ENCODE measurements at places on chromosomes 1 and 21.
A peak's percentile ranks its signal among the peaks of the same experiment; 100 is the strongest.

DNA sequence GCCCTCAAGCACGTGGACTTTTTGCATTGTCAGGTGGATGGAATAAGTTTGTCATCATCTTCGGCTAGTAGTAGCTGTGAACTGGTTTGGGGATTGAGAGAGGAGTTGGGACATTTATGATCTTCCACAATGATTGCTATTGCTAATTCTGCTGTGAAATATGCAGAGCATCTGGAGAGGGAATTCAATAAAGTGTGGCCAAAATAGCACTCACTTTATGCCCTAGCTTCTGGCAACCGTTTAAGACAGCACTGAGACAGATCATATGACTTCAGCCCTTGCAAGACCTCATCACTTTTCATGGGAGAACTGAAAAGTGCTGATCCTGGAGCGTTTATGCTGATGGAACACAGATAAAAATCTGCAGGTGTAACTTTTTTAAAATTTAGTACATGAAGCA is 360.8 kb downstream of the GPATCH2 start:
- no peak for DNase-seq

DNA sequence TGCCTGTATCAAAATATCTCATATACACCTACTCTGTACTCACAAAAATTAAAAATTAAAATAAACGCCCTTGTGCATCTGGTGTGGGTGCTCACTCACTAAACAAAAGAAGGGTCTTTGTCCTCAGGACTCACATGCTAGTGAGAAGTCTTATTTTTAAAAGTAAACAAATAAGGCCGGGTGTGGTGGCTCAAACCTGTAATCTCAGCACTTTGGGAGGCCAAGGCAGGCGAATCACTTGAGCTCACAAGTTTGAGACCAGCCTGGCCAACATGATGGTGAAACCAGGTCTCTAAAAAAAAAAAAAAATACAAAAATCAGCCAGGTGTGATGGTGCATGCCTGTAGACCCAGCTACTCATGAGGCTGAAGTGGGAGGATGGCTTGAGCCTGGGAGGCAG is 51.5 kb downstream of the BCAR3 start:
- no peak for DNase-seq

DNA sequence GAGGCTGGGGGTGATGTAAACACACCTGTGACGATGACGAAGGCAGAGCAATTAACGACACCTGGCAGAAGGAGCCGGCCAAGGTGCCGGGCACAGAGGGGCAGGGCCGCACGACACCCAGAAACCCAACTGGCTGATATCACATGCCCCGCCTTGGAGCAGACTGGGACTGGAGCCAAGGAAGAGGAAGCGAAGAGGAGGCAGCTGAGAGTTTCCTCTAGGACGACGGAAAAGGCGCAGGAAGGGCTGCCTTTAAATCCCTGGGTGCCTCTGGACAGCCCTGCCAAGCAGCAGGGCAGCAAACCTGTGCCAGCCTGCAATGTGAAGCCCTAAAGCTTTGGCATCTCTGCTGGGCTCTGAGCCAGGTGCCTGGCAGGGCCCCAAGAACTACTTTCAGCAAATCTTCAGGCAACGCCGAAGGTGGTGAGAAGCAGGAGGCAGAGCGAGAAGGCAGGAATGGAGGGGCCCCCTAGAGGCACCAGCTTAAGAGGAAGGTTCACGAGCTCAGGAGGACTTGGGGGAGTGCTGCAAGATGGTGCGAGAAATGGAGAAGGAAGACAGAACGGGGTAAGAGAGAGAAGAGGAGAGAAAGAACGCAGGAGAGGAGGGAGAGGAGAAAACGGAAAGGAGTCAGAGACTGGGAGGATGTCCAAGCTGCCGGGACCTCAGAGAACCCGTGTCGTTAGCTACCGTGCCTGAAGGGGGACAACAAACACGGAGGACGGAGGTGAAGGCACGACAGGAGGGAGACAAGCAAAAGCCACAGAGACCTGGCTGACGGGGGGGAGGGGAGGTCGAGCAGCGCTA is 25.3 kb upstream of the PEF1 start:
- DNase-seq = peak; percentile 57

DNA sequence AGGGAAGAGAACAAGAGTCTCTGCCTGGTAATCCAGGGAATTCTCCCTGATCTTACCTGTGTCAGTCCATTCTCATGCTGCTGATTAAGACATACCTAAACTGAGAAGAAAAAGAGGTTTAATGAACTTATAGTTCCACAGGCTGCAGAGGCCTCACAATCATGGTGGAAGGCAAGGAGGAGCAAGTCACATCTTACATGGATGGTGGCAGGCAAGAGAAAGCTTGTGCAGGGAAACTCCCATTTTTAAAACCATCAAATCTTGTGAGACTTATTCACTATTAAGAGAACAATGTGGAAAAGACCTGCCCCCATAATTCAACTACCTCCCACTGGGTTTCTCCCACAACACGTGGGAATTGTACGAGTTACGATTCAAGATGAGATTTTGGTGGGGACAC is 34.2 kb upstream of the LRRC8B start:
- no peak for DNase-seq

- DNase-seq = no peak
Observed at GRCh38 chr1:192700834-192701271, 64.9 kb downstream of the RGS13 start.

- no peak for DNase-seq
Observed at GRCh38 chr1:243332440-243332839, 76.6 kb downstream of the SDCCAG8 start.

DNA sequence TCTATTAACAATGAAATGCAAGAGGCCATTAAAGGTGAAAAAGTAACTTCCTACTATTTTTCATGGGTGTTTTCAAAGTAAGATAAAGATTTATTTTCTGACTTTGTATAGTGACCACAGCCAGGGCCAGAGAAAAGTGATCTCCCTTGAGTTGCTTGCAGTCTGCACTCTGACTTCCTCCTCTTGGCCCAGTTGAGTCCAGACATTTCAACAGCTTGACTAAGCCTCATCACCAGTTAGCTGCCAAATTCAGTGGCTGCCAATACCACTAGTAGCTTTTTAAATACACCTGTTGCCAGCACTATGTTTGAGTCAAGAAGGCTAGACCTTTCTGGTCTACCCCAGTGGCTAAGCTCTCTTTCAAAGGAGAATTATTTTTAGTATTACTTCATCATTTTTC is 3.7 kb upstream of the NEK7 start:
- DNase-seq = no peak

GRCh38 chr1:196148367-196148970 is 459.8 kb downstream of the KCNT2 start:
- DNase-seq = no peak

DNA sequence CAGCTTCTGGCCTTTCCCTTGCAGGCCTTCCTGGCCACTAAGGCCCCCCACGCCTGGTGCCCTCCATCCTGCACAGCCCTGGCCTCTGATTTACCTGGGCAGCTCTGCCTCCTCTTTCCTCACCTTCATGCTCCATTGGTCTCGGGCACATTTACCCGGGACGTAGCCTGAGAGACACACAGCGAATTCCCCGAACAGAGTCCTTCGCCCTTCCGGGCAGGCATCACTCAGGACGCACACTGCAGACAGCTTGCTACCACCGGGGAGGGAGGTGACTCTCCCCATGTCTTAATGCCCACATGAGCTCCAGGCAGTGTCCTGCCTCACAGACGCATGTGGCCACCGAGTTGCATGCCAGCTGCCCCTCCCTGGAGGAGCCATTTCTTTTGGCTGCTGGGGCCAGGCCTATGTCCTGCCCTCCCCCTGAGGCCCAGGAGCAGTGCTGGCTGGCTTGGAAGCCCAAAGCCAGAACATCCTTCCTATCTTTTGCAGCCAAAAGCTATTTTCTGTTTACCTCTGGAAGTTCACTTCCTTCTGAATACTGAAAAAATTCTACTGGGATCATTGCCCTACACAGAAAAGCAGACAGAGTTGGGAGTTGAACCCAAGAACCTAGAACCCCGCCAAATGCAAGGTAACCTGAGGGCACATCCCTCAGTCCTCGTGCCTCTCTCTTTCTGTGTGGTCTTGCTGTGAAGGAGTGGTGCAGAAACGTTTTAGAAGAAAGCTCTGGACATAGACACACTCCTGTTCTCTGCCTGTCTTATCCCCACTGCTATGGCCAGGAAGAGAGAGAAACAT is 209.5 kb downstream of the TOMM20 start:
- no peak for DNase-seq

- DNase-seq = no peak
Observed at GRCh38 chr1:37574834-37575480, 18.2 kb downstream of the DNALI1 start.

DNA sequence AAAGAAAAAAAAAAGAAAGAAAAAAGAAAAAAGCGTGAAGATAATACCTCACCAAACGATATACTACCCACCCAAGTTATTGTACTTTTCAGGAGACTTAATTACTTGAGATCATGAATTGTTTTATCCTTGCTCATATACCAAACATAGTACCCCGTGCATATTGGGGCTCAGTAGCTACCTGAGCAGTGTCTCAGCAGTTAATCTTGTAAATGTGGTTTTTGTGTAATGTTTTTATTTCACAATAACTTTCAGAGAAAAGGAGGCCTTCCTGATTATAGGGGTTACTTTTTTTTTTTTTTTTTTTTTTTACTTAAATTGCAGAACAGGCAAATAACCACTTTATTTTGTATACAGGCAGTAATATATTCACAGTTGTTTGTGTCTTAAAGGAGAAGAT is 80.3 kb downstream of the OSBPL9 start:
- no peak for DNase-seq

- DNase-seq = no peak
Observed at GRCh38 chr1:237901299-237901934, 10.7 kb upstream of the ZP4 start.

DNA sequence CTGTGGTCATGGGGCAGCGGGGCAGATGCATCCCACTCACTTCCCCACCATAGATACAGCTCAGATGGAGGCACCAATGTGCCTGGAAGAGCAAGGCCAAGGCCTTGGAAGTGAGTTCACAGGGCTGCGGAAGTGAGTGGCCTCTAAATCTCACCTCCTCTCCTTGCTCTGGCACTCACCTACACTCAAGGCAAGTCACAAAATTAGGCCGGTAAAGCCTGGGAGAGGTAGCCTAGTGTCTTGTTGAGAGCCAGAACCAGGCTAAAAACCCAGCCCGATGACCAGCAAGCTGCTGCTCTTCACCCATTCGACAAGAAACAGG is 57.5 kb downstream of the SSBP3 start:
- DNase-seq = no peak

Data from mesothelial cell of epicardium (in vitro differentiated cells).